ENCODE measurements at places on chromosomes 6 and 20. TPM values are rescaled to one million over a fixed set of nuclear protein-coding genes. Genes with fewer than 3 reads are reported as not detected.

DNA sequence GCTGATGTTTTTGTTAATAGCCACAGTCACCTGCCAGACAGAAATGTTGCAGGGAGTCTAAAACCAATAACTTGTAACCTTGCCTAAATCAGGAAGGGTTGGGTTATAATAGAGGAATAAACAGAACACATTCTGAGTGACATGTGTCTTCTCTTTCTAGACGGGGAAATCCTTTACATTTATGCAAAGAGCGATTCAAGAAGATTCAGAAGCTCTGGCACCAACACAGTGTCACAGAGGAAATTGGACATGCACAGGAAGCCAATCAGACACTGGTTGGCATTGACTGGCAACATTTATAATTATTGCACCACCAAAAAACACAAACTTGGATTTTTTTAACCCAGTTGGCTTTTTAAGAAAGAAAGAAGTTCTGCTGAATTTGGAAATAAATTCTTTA lies 31.5 kb downstream of the PRPH2 start:
- no peak for DNase-seq

DNA sequence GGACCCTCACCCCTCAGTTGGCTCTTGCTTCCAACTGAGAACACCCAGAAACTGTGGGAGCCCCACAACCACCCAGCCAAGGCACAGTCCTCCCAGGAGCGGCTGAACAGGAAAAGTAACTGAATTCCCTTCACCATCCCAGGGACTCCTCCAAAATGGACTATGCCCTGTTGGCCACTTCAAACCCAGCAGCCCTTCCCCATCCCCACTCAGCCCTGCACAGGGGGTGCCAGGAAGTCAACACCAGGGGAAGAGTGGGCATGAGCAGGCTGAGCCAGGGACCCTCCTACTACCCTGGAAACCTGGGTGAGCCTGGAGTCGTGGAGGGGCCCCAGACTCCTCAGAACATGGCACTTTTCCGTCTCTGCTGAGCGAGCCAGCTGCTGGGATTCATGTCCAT lies 10.3 kb downstream of the GUCA1B start:
- DNase-seq, result no peak

DNA sequence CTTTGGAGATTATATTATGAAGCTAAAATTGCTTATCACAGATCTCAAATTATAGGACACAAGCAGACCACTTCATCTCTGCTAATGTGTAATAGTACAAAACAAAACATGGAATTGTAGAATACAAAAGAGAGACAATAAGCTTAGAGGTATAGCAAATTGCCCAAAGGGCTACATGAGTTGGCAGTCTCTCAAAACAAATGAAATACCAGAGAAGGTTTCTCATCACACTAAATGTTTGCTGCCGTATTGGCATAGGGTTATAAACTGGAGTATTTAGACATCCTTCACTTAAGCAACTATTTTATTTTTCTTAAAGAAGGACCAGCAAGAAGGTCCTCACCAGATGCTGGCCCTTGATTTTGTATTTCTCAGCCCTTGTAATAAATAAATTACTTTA lies 5.9 kb upstream of the EYA4 start:
- DNase-seq, result no peak

DNA sequence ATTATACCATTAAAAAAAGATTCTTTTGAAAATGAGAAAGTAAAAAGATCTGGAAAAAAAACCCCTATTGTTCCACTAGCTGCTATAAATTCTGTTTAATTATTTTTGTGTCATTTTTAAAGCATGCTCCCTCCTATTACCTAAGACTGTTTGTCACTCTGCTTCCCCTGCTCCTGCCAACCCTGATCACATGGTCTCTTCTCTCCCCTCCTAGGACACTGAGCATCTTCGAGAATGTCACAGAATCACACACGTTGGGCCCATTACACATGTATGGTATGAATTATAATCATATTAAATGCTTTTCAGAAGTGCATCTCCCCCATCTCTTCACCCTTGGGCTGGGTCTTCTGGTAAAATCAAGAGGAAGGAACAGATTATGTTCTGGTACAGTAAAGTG lies 6.2 kb downstream of the SNAP91 start:
- no peak for DNase-seq

DNA sequence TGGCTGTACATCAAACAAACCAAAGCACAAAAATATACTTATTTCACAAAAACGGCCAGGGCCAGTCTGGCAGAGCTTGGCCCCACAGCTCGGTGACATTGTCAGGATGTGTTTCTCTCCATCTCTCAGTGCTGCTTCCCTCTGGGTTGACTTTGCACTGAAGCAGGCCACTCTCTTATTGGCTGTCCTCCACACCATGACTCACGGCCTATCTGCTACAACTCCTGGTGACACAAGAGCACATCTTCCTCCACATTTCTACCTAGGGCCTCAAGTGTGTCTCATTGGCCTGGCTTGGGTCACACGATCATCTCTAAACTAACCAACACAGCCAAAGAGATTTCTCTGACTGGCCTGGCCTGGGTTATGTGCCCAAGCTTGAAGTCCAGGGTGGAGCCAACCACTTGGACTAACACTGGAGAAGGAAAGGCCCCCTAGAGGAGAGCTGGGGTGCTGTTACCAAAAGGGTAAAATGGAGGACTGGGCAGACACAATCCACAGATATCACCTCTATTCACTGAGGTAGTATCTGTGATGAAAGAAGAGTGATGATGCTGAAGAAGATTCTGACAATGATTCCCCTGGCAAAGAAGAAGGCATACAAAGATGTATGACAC lies 159.8 kb upstream of the TSHZ2 start:
- DNase-seq, result no peak

DNA sequence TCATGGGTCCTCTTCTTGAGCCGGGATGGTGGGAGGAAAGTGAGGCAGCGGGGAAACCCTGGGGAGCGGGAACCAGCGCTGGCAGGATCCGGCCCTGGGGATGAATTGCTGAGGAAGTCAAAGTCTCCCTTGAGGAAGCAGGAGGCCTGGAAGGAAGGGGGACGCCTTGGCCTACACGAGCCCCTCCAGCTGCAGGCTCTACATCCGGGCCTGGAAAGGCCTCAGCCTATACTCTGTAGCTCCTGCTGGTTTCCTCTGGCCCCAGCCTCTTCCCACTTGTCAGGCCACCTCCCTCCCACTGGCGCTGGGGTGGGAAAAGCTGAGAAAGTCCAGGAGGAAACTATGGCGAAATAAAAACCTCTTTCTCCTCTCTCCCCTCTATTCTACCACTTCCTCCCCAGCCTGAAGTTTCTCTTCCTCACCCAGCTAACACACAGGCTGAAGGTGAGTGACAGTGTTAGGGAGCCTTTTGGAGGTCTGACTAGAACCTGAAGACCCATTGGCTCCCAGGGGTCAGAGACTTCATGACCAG lies 14.9 kb downstream of the TREML2 start:
- peak; percentile 46 for DNase-seq

- DNase-seq, result no peak
Measured at GRCh38 chr20:45268531-45268930, 14.2 kb upstream of the SLPI start.

GRCh38 chr6:34189806-34190503 lies 44.1 kb upstream of the GRM4 start:
- no peak for DNase-seq

DNA sequence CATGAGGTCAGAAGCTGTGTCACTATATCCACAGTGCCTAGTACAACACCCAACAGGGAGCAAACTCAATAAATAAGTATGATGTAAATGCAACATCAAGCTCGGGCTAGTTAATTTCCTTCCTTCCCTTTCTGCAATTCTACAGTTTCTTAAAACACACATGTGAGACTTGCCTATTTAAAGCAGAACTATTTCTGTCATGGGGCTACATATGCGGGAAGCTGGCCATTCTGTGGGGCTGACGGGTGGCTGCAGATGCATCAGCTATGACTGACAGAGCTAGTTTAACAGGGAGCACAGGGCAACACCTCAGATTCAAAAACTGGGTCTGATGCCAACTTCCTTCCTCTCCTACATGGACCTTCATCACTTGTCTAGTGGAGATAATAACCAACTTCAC lies 118.1 kb upstream of the ENPP5 start:
- peak; percentile 37 for DNase-seq

GRCh38 chr6:37840940-37841300 lies 21.4 kb downstream of the ZFAND3 start:
- DNase-seq, result no peak

DNA sequence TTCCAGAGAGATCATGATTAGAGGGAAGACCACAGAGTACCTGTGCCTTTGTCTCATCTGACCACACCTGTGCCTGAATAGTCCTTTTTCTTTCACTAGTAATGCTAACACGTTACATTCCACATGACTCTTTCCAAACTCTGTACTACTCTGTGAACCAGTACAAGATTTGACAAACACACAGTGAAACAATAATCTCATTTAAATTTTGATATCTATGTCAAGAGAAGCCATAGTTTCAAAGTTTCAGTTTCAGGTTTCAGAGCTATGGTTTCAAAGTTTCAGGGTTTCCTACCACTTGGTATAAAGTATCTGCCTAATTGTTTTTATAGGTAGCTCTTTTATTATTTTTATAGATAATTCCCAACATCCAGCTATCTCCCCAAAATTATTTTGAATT lies 62.0 kb upstream of the PHACTR2 start:
- DNase-seq, result no peak

GRCh38 chr6:157143171-157143889 lies 180.0 kb downstream of the TMEM242 start:
- DNase-seq, result peak; percentile 67

DNA sequence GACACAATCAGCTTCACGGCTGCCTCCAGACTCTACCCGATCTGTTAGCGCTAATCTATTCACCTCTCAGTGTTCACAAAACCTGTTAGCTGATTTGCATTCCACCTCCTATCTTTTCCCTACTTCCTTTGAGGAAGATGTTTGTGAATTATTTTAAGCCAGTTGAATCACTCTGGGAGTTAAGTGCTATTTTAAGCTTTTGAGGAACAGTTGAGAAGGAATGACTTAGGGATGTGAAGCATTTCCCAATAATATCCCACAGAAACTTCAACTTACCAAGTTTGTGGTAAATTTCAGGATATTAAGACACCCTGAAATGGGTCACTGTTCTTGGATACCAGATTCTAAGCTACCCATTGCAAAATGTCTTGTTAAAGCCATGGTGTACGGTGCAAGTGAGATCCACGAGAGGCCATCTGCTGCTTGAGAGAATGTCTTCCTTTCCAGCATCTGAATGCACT lies 145.2 kb upstream of the CITED2 start:
- DNase-seq, result no peak

DNA sequence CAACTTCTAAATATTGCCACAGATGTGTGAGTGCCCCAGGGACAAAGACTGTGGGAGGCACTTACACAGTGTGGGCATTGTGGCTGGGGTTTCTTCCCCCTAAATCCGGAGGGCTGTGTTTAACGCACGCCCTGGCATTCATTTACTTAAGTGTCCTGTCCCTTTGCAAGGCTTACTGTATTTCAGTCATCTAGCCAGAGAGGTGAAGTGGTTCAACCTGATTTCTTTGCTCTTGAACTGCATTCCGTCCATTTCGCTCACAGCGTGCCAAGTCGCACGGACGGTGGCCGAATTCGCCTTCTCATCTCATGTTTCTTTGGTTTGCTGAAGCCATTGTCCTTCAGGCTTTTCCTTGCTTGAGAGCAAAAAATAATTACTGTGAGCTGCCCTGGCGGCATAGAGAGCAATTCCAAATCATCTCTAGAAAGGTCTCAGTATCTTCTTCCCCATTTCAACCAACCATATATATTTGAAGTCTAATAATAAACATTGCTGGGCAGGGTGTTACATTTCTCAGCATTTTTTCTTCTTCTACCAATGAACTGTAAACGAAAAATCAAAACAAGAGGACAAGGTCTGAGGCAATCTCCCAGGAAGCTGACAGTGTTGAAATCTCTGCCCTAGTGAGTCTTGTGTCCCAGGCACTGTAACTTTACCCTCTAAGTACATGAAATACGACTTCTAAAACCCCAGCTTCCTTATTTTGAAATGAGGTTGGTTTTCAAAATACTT lies 16.9 kb downstream of the SYTL3 start:
- no peak for DNase-seq

DNA sequence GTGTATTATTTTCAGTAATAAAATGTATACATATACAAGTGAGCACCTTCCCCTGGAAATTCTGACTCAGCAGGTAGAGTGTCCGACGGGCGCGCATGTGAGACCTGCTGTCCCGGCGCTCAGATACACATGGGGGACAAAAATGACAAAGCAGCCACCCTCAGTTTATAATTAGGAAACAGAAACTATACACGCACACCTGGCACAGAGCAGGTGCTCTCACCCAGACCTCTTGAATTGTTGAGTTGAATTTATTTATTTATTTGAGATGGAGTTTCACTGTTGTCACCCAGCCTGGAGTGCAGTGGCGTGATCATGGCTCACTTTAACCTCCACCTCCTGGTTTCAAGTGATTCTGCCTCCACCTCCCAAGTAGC lies 180.4 kb downstream of the ZDHHC14 start:
- DNase-seq, result no peak

- no peak for DNase-seq
Measured at GRCh38 chr20:6595704-6596103, 171.8 kb upstream of the BMP2 start.

DNA sequence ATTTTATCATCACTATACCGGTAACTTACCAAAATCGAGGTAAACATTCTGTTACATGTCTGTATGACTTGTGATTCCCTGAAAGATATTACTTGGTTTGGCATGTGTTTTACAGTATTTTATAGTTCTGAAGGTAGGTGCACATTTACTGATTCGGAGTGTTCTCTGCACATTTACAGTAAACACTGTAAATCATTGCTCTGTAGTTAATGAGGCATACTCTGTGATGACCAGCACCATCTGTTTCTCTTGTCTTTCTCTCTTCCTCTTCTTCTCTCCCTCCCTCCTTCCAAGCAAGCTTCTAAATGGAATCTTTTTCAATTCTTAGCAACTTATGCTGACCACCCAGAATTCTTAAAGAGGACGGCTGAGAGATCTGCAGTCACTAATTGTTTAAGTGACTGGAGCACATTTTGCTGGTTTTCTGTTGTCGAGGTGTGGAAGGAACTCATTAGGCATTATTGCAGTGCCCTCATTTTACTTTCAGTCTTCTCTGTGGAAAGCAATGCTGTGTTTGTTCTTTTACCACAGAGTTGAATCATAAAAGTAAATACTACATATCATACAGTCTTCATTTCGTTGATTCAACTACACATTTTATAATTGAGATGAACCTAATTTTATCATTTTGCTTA lies 126.5 kb downstream of the UTRN start:
- DNase-seq, result no peak

- no peak for DNase-seq
Measured at GRCh38 chr20:43662943-43663655, 3.8 kb upstream of the MYBL2 start.

GRCh38 chr6:6695625-6696276 lies 107.2 kb downstream of the LY86 start:
- DNase-seq, result no peak

GRCh38 chr6:128412680-128413079 lies 107.7 kb downstream of the PTPRK start:
- no peak for DNase-seq

FAM217A gene
- not detected for total RNA-seq

C6orf118 gene
- total RNA-seq, result not detected

C6orf58 gene
- total RNA-seq, result not detected

MYBL2 gene
- total RNA-seq, result 0.12 TPM

GPR63 gene
- 0.75 TPM for total RNA-seq

HNF4A gene
- total RNA-seq, result not detected

GABRR2 gene
- 0.27 TPM for total RNA-seq

OSER1 gene
- 29.1 TPM for total RNA-seq

HDGFL1 gene
- not detected for total RNA-seq

SLC4A11 gene
- 0.24 TPM for total RNA-seq

CAGE1 gene
- not detected for total RNA-seq

FOXF2 gene
- total RNA-seq, result 0.09 TPM

Measured in heart left ventricle (tissue), 16 donors.